ENCODE measurements at places on chromosomes 16 and 17.

- DNase-seq: no peak
These were observed 51.1 kb downstream of the ZNF778 start for GRCh38 chr16:89268585-89268984.

- no peak for DNase-seq
These were observed 4.0 kb upstream of the CAMKK1 start for GRCh38 chr17:3896968-3897235.

DNA sequence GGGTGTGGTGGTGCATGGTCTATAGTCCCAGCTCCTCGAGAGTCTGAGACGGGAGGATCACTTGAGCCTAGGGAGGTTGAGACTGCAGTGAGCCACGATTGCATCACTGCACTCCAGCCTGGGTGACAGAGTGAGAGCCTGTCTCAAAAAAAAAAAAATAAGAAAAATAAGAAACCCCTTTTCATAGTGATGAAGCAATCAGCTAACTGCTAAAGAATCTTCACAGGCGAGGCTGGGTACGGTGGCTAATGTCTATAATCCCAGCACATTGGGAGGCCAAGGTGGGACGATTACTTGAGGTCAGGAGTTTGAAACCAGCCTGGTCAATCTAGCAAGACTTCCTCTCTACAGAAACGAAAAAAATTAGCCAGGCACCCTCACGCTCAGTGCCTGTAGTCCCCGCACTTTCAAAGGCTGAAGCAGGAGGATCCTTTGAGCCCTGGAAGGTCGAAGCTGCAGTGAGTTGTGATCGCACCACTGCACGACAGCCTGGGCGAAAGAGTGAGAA lies 760 bp downstream of the SLFN12L start:
- DNase-seq: no peak

DNA sequence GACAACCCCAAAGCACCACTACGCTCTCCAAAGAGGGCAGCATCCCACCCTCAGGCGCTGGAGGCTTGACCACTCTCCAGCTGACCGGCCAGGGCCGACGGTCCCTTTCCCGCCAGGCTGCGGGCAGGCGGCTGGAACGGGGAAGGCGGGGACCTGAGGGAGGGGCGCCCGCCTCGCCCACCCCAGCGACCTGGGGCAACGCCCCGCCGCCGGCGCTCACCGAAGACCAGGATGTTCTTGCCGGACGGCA lies 431 bp downstream of the DYNC1LI2 start:
- DNase-seq: peak; percentile 49

DNA sequence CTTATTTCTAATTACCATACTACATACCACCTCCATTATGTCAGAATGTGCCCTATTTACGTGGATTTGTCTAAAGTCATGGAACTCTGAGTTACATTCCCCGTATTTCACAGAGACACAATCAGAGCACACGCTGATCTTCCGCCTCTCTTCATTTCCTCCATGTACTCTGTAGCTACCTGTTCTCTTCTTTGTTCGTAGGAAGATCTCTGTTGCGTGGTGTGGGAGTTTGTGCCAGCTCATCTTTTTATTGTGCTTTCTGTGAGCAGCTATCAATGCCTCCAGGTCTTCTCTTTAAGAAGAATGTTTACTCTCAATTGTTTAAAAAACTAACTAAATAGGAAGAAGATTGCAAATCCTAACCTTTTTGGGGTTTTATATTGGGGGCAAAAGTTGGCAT lies 26.9 kb downstream of the NLRC5 start:
- no peak for DNase-seq

DNA sequence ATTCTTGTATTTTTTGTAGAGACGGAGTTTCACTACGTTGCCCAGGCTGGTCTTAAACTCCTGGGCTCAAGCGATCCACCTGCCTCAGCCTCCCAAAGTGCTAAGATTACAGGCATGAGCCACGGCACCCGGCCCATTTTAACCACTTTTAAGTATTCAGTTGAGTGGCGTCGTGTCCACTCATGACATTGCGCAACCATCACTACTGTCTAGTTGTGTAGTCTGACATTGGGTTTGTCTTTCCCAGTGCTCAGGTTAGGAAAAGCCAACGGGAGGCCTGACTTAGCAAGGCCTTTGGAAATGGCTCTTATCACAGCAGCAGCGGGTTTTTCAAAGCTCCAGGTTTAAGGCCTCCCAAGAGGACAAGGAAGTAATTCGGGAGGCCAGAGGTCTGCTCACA lies 58.7 kb downstream of the LITAF start:
- DNase-seq: no peak

DNA sequence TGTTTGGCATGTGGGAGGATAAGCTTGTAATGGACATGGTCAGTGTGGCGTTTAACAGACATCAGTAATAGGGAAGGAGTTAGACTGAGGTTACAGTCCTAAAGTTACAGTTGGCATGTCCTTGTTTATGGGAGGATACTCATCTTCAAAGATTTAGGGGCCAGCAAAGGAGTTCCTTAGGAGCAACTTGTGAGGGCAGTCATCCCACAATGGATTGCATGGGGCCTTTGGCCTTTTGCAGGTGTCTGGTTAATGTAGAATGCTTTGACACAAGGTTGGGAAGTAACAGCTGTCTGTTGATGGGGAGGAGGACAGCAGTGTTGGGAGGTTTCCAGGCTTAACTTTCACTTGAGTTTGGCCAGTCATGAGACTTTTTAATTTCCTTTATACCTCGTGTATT lies 2.2 kb downstream of the NUBP1 start:
- DNase-seq: no peak

DNA sequence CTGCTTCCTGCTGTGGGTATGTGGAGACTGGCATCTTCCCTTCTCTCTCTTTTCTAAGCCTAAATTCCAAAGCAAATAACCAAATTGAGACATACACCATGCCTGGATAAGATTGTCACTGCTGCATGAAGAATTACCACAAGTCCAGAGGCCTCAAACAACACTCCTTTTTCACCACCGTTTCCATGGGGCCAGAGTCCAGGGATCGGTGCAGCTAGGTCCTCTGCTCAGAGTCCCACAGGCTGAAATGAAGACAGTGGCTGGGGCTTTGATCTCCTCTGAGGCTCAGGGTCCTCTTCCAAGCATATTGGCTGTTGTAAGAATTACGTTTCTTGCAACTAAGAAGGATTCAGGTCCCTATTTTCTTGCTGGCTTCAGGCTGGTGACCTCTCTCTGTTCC lies 130.4 kb downstream of the SLC39A11 start:
- DNase-seq: no peak

DNA sequence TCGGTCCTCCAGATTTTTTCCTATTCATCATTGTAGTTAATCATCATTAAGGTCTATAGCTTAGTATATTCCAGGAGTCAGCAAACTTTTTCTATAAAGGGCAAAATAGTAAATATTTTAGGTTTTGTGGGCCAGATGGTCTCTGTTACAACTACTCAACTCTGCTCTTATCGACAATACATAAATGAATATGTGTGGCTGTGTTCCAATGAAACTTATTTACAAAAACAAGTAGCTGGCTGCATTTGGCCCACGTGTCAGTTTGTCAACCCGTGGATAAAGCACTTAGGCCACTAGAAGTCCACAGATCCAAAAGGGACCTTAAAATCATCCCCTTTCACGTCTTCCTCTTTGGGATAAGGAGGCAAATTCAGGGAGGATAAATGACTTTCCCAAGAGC lies 5.4 kb upstream of the HNF1B start:
- DNase-seq: no peak

DNA sequence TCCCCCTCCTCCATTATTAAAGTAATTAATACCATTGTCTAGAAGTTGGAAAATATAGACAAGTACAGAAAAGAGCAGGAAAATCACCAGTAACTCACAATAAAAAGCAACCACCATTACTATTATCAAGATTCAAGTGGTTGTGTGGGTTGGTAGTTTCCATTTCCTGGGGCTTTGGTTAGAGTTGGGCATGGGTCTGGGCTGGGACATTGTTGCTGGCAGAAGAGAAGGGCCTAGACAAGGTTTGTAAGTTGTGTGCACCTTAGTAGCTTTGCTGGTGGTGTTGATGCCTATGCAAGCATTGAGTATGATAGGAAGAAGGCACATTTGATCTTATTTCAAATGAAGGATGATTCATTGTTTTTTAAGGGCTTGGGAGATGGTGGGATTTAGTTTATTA lies 25.4 kb upstream of the NFATC3 start:
- DNase-seq: no peak

GRCh38 chr17:19447085-19447583 lies 36.1 kb downstream of the RNF112 start:
- peak; percentile 79 for DNase-seq

- DNase-seq: no peak
These were observed 1145.5 kb downstream of the CDH11 start for GRCh38 chr16:63976345-63976744.

DNA sequence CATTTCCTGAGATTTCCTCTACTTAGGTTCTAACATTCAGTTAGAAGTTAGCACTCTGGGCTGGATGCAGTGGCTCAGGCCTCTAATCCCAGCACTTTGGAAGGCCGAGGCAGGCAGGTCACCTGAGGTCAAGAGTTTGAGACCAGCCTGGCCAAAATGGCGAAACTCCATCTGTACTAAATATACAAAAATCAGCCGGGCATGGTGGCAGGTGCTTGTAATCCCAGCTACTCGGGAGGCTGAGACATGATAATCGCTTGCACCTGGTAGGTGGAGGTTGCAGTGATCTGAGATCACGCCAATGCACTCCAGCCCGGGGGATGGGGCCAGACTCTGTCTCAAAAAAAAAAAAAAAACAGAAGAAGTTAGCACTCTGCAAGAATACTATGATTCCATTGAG lies 1430.9 kb downstream of the CDH11 start:
- DNase-seq: no peak

GRCh38 chr16:70746708-70747424 lies 54.1 kb downstream of the VAC14 start:
- DNase-seq: no peak

DNA sequence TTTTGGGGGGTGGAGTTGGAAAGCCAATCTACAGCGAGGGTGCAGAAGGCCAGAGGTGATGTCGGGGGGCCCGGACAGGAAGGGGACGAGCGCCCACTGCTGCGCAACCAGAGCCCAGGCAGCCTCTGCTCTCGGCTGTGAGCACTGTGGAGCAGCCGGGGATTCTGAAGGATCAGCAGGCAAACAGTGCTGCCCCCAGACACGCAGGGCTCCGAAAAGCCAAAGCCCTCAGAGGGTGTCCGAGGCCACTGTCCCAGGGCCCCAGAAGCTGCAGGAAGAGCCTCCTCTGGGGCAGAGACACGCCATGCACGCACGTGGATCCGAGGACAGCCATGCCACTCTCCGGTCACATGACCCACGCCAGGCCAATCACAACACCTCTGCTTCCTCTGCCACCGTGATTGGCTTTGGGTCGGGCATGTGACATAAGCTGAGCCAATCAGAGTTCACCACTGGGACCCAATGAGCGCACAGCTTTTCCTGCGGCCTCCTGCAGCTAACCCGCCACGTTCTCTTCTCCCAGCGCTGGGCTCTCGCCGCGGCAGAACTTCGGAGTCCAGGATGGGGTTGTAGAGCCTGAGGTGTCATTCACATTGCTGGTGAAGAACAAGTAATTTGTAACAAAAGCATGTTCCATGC lies 40.7 kb downstream of the ACTG1 start:
- no peak for DNase-seq

DNA sequence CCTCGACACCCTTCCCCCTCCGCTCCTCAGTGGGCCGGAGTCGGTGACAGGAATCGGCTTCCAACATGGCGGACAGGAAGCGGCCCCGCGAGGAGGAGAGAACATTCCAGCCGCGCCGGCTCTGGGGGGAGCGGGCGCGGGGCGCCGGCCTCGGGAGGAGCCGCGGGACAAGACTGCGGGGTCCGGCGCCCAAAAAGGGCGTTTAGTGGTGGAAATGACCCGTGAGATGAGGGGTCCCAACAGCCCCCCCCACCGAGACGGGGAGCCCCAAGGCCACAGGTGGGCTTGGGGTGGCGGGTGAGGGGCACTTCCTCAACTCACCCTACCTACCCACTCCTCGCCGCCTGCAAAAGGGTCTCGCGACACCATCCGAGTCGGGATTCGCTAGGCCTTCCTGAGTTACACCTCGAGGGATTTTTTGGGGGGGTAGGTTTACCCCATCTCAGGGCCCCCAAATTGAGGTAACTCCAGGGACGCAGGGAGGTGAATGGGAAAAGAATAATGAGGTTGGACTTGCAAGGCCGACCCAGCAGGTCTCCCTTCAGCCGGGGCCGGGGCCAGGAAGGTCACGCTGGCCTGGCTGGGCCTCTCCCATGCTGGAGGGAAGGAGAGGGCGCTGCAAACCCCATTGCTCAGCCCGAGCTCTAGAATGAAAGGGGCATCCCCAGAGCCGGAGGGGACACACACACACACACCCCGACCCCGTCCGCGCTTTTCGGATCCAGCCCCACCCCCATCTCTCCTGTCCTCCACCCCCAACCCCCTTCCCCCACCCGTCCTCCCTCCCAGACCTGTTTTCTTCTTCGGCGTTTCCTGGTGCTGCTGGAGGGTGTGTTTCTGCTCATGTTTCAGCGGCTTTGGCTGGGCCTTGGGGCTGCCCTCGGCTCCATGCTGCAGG lies 707 bp downstream of the NUFIP2 start:
- peak; percentile 58 for DNase-seq

GRCh38 chr17:885971-886571 lies 93.5 kb downstream of the NXN start:
- no peak for DNase-seq

GRCh38 chr17:48571826-48572417 lies 6.2 kb downstream of the HOXB4 start:
- no peak for DNase-seq

DNA sequence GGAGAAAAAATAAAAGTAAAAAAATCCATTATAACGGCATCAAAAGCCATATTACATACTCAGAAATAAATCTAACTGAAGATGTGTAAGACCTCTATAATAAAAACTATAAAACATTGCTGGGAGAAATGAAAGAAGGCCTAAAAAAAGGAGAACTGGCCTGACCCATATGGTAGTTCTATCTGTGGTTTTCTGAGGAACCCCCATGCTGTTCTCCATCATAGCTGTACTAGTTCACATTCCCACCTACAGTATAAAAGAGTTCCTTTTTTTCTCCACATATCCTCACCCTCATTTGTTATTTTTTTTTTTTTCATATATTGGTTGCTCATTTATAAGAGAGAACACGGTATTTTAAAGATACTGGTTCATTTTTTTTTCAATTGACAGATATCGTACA lies 191.8 kb downstream of the STX8 start:
- DNase-seq: no peak

- DNase-seq: no peak
These were observed 13.1 kb upstream of the BRD7 start for GRCh38 chr16:50381679-50382440.

DNA sequence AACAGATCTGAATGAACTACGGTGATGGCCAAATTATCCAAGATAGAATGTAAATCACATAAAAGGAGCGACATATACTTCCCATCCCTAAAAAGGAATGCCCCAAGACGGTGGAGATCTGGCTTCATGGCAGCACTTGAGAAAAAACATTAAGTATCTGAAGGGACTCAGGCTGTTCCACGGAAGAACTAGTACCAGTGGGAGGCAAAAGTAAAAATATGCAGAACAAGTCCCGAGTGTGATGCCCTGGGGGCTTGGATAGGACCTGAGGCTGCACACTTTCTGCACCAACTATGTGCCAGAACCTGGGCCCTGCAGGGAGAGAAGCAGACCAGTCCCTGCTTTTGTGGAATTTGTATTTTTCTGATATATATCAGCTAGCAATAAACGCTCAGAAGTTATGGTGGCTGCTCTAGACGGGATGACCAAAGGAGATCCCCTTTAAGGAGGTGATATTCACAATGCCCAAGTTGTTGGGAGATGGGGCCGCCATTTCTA lies 539 bp upstream of the CKLF start:
- no peak for DNase-seq

Data from liver (tissue), 10 donors.